Skin of body (tissue), 3 donors: ENCODE measurements at places on chromosomes 13 and 19.

DNA sequence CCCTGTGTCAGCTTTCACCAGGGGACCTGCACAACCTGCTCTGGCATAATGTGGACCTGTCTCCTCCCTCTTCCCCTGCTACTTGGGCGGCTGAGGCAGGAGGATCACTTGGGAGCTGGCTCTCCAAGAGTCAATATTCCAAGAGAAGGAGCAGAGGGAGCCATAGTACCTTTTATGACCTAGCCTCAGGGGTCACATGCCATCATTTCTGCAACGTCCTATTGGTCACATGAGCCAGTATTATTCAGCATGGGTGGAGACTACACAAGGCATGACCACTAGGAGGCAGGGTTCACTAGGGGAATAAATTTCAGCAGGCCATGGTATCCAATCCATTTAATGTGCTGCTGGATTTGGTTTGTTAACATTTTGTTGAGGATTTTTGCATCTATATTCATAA is 12.0 kb upstream of the SHFL start:
- no peak for DNase-seq

- no peak for DNase-seq
Measured at GRCh38 chr13:75652726-75653125, 16.6 kb downstream of the LMO7 start.

DNA sequence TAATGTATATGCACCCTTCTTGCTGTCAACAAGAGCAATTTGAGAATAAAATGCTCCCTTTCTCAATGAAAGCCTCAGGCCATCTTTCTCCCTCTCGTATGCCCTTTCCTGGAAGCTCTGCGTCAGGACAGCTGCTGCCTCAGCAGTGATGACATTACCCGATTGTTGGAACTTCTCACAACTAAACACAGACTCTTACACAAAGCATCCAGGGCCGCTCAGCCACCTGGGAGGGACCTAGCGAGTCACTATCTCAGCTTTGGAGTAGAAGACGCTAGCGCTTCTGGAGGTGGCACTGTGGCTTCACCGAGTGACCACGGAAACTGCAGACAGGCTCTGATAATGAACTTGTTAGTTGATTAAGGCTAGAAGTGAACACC is 153.2 kb upstream of the SOX1 start:
- no peak for DNase-seq

DNA sequence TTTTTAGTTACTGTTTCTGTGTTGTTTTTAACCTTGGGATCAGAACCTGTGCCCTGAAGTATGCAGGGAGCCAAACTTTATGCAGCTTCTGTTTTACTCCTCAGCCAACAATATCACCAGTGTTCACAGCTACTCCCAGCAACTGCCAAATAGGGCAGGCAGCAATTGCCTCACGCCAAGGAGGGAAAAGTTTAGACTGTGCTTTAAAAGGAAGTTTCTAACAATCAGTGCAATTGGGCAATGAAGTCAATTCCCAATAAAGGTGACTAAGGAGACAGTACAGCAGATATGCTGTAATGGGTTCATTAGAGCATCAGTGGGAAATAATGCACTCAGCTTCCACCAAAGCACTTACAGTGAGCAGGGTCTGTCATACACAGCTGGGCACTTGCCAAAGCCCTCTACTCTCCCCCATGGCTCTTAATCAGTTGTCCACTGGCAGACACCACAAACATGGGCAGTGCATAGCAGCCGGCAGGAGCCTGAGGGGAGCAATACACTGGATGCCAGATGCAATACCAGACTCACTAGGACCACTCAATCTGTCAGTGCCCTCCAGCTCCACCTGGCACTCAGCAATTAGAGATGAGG is 19.3 kb downstream of the ENOX1 start:
- no peak for DNase-seq

DNA sequence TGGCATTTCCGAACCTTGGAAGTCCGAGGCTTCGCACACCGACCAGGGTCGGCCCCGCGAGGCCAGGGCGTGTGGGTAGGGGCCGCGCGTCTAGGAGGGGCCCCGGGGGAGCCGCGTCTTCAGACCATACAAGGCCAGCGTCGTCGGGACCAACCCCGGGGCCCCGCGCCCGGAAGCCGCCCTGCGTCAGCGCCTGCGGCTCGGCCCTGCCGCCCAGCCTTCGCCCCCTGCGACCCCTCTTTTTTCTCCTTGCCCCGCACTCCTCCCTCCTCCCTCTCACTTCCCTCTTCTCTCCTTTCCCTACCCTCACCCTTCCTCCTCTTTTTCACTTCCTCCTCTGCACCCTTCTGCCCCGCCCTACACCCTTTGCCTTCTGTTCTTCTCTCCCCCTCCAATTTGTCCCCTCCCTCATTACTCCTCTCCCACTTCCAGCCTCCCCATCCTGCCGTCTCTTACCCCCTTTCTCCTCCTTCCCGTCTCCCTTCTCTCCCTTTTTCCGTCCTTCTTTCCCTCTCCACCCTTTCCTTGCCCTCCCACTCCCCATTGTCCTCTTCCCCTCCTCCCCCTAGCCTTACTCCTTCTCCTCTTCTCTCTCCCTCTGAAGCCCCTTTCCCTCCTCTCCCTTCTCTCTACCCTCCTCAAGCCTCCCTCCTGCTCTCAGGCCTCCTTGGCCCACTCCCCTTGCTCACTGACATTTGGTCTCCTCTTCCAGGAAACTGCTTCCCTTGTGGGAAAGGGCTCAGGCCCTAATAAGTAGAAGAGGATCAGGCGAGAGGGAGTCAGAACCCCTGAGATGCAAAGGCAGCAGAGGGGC is 2.2 kb upstream of the PLEKHG2 start:
- peak; percentile 78 for DNase-seq

DNA sequence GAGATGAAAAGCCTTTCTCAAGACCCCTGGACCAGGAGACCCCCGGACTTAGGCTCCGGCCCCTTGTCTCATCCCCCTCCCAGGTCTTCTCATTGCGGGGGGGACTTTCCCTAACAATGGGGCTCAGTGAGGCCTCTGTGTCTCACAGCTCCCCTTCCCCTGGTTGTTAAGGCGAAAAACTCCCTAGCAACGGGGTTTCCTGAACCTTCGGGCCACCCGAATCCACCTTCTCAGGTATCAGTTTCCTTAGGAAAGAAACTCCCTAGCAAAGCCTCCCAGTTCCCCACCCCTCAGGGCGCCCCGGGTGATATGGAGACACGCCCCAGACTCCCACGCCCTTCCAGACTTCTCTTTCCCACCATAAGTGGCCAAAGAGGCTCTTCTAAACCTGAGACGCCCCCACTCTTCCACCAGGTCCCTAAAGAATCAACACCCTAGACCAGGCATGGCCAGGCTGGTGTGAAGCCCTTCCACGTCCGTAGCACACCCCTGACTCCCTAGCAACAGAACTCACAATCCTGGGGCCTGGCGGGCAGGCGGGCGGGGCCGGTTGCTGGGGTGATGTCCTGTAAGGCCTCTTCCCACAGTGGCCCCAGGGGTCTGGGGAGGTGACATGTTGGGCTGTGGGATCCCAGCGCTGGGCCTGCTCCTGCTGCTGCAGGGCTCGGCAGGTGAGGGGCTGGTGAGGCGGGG is at the start of gene TMEM190:
Gene TMEM190 (plus strand): TSS at position 586 of the 693 bp plus-strand sequence. CDS start 28 bp downstream, at position 614.
- DNase-seq = no peak

DNA sequence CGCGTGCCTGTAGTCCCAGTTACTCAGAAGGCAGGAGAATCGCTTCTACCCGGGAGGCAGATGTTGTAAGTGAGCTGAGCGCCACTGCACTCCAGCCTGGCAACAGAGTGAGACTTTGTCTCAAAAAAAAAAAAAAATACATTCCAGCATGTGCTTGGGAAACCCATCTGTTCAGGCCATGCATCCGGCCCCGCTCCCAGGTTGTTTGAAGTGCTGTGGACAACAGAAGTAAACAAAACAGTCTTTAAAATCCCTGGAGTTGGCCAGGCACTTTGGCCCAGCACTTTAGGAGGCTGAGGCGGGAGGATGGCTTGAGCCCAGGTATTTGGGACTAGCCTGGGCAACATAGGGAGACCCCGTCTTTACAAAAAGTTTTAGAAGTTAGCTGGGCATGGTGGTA is 3.2 kb upstream of the PTPRS start:
- DNase-seq = no peak

GRCh38 chr13:109919715-109920375 is 133.5 kb upstream of the IRS2 start:
- DNase-seq = no peak

DNA sequence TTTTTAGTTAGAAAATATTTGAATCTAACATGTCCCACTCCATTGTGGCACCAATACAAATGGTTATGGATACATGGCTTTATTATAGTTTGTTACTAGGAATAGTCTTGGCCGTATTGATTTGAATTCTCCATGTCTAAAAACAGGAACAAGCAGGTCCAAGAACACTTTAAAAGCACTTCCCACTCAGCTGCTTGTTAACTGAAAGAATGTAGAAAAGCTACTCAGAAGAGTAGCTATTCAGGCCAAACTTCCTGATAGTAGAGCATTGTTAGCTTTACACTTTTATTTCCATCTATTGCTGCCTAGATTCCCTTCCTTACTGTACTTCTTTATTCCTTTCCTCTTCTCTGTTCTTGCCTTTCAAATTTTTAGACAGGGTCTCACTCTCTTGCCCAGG is 6.9 kb downstream of the PIBF1 start:
- DNase-seq = no peak

GRCh38 chr19:28289295-28290063 is 923.5 kb downstream of the UQCRFS1 start:
- DNase-seq = peak; percentile 70

GRCh38 chr19:42184401-42184861 is 33.0 kb downstream of the DEDD2 start:
- peak; percentile 15 for DNase-seq

DNA sequence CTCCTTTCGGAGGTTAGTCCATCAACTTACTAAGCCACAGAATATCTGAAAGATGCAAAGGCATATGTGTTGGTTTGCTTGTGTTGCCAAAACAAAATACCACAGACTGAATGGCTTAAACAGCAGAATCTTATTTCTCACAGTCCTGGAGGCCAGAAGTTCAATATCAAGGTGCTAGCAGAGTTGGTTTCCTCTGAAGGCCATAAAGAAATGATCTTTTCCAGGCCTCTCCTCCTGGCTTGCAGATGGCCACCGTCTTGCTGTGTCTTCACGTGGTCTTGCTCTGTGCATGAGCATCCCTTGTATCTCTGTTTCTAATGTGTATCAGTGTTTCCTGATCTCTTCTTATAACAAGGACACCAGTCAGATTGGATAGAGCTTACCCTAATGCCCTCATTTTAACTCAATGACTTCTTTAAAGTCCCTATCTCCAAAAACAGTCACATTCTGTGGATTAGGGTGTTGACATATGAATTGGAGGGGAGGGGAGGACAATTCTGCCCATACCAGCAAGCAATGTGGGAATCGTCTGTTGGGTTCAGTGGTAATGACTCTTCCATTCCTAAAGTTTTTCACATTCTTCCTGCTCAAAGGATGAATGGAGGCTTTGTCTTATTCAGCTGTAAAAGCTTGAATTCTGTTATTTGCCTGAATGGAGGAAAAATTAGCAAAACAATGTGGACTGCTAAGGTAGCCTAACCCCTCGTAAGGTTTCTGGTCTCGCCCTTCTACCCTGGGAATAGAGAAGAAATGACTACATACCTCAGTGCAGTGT is 715.7 kb downstream of the DIAPH3 start:
- no peak for DNase-seq

DNA sequence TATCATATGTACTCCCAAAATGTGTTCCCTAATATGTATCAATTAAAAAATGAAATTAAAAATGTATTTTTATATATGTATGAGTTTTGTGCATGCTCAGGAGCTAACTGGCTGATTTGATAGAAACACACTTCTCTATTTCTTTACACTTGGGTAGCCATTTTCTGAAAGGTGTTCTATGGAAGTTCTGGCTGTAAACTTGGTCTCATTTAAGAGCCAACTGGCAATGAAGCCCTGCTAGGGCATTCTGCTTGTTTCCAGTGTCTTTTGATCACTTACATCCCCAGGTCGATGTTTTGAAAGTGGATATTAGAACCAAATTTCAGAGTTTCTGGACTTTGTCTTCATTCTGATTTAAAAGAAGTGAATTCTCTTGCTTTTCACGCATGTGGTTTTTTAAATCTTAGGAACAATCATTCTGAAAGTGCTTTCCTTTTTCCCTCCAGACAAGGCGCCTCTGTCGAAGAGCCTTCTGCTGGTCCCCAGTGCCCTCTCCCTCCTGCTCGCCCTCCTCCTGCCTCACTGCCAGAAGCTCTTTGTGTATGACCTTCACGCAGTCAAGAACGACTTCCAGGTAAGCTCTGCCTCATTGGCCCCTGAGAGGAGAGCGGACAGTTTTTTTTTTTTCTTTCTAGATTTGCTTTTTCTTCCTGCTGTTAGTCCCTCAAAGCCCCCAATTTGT is 20.1 kb downstream of the GPR18 start:
- DNase-seq = no peak

GRCh38 chr19:17686592-17687024 is 1.5 kb downstream of the UNC13A start:
- no peak for DNase-seq

- no peak for DNase-seq
Measured at GRCh38 chr13:66407128-66407527, 823.0 kb downstream of the PCDH9 start.

- DNase-seq = no peak
Measured at GRCh38 chr13:113598481-113598880, 13.9 kb downstream of the TFDP1 start.

DNA sequence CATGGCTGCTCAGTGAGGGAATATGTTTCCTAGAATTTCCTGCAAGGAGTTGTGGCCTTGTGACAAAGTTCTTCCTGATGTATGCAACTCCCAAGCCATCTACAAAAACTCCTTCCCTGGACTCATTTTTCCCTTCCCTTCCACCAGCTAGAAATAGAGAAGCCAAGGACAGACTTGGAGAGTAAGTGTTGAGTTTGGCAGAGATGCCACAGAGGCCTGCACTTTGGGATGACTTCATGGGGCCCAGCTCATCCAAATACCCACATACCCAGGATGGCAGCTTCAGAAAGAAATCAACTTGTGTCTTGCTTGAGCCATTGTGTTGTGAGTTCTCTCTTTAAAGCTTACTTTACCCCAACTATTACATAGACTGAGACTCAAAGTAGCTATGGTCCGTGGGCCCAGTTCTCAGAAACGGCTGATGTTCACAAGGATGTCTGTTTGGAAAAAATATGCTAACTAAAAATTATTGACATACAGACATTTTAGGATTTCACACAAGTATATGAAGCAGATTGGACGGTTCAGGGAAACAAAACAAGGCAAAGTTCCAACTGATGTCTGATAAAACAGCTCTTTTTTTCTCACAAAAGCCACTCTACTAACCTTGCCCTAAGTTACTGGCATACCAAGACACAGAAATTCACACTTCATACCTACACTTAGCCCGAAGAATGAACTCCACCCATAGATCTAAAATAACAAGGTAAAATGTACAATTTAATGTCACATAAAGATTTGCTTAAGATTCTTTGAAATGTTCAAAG is 107.9 kb downstream of the NALCN start:
- DNase-seq = no peak

DNA sequence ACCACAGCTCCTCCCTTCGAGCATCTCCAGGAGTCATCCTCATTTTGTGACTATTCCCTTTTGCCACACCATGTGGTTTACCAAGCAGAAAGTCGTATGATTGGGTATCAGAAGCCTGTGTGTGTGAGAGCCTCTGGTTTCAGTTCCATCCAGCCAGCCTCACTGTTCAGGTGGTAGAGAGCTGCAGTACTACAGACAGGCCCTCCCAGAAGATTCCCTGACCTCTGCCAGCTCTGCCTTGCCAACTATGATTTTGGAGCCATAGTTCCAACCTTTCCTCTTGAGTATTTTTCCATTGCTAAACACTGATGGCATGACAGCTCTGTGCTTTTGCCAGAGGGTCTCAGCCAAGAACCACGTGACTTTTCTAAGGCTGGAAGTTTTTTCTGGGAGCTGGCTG is 82.5 kb downstream of the DHRS12 start:
- no peak for DNase-seq
